ENCODE measurements at places on chromosomes 11 and 22.

- DNase-seq = no peak
These were observed 47.8 kb upstream of the SHANK2 start for GRCh38 chr11:71300187-71300586.

GRCh38 chr11:125946712-125947418 lies 1.0 kb downstream of the VSIG10L2 start:
- no peak for DNase-seq

DNA sequence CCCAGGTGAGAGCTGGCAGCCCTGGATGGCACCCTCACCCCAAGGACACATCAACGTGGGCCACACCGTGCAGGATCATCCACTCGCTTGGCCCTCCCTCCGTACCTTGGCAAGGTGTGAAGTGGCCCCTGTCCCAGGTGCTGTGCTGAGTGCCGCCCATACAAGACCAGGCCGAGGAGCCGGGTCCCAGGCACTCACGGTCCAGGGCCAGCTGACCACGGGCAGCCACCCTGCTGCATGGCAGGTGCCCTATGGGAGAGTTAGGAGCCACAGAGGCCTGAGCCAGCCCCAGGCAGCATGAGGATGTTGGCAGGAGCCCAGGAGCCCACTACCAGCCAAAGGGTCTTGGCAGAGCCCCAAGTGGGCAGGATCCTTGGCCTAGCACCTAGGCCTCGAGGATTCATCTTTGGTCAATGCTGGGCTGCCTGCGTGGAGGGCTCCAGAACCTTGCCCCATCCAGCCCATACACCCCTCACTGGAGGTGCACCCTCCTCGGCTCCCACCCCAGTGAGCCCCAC lies 19.6 kb downstream of the RTN4R start:
- DNase-seq = no peak

GRCh38 chr11:113075586-113076095 lies 114.4 kb downstream of the NCAM1 start:
- no peak for DNase-seq

GRCh38 chr11:32960553-32961164 lies 55.0 kb upstream of the DEPDC7 start:
- peak; percentile 64 for DNase-seq
